ENCODE measurements at places on chromosomes 16 and 17.
A peak's percentile ranks its signal among the peaks of the same experiment; 100 is the strongest.

DNA sequence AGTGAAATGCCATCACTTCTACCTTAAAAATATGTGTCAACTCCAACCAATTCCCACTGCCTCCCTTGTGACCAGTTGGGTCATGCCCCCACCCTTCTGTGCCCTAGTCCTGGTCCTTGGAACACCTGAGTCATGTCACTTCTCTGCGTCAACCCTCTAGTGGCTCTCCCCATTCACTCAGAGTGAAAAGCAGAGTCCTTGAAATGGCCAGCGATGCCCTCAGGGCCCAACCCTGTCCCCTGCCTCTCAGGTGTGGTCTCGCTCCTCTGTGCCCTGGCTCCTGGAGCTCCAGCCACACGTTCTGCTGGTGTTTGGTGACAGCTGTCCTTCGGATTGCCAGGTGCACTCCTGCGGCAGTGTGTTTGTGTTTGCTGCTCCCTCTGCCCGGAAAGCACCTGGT is 89.2 kb downstream of the SPECC1 start:
- H3K27ac ChIP-seq = no peak overlapping the region
- no peak for DNase-seq
- no peak overlapping the region for H3K4me3 ChIP-seq
- no peaks in the 10 kb centered on the region for H3K4me1 ChIP-seq
- H3K36me3 ChIP-seq = no peaks in the 10 kb centered on the region

GRCh38 chr16:69314534-69314933 is 3.4 kb downstream of the VPS4A start:
- H3K4me1 ChIP-seq = peaks cover 22% of the 10 kb centered on the region
- H3K27ac ChIP-seq = no peak overlapping the region

GRCh38 chr17:80945736-80946135 is 45.9 kb upstream of the CHMP6 start:
- no peak overlapping the region for H3K4me3 ChIP-seq
- no peak for DNase-seq
- H3K36me3 ChIP-seq = peaks cover 57% of the 10 kb centered on the region
- H3K27ac ChIP-seq = no peak overlapping the region
- H3K4me1 ChIP-seq = peaks cover 11% of the 10 kb centered on the region

DNA sequence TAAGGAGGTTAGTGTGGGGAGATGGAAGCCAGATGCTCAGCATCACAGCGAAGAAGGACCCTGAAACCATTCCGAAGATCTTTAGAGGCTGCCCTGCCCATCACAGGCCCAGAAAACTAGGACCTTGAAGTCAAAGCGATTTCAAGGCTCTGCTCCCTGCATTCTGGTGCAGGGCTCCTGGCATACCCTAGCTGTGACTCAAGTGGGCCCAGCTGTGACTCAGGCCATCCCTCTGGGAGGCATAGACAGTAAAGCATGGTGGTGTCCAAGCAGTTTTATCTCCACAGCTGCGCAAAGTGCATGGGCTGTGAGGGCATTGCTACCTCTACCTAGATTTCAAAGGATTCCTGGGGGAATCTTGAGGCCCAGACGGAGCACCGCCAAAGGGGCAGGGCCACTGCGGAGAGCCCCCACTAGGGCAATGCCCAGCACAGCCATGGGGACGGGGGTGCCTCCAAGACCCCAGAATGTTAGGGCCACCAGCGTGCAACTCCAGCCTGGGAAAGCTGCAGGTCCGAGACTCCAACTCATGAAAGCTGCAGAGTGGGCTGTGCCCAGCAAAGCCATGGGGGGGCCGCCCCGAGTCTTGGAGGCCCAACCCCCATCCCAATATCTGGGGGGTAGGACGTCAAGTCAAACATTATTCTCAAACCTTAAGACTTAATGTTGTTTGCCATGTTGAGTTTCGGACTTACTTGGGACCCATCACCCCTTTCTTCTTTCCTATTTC is 11.7 kb upstream of the ZNF594 start:
- H3K27me3 ChIP-seq = no peaks in the 10 kb centered on the region
- no peak overlapping the region for H3K27ac ChIP-seq
- H3K4me3 ChIP-seq = no peak overlapping the region
- DNase-seq = no peak
- peaks cover 5% of the 10 kb centered on the region for H3K36me3 ChIP-seq

DNA sequence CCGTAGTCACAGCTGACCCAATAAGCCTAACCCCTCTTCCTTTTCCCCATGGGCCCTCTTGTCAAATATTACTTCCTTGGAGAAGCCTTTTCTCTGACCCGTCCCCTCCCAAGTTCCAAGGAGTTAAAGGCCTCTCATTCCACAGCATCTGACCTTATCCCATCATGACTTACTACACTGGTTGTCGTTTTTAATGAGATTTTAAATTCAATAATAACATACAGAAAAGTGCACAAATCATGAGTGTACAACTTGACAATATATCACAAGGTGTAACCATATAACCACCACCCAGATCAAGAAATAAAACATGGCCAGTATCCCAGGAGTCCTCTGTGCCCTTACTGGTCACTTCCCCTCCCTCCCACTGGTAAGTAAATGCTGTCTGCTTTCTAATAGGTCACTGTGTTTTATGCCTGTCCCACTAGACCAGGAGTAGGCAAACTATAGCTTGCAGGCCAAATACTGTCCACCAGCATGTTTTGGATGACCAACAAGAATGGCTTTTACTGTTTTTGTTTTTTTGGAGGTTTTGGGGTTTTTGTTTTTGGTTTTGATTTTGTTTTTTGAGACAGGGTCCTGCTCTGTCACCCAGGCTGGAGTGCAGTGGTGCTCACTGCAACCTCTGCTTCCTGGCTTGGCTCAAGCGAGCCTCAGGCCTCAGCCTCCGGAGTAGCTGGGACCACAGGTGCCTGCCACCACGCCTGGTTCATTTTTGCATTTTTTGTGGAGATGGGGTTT is 1.2 kb upstream of the FDXR start:
- H3K36me3 ChIP-seq = peaks cover 11% of the 10 kb centered on the region
- peak overlapping the region; percentile 86 for H3K27ac ChIP-seq
- peak overlapping the region; percentile 96 for H3K4me3 ChIP-seq
- peaks cover 35% of the 10 kb centered on the region for H3K4me1 ChIP-seq
- no peaks in the 10 kb centered on the region for H3K27me3 ChIP-seq
- DNase-seq = no peak

GRCh38 chr17:41448506-41448905 is 7.7 kb upstream of the KRT38 start:
- H3K4me3 ChIP-seq = no peak overlapping the region
- no peak for DNase-seq
- no peaks in the 10 kb centered on the region for H3K36me3 ChIP-seq
- H3K27ac ChIP-seq = no peak overlapping the region
- peaks cover 3% of the 10 kb centered on the region for H3K27me3 ChIP-seq

Measured in activated CD4-positive, alpha-beta memory T cell treated with anti-CD3 and anti-CD28 coated beads, Interleukin-2, amount 10 ng/mL, durations not matched to agents 7 days and 5 days (primary cell).